Pancreas (tissue), 10 donors: ENCODE measurements at places on chromosomes 16 and 17. TPM values are rescaled to one million over a fixed set of nuclear protein-coding genes. Genes with fewer than 3 reads are reported as not detected.

Gene HS3ST4
- total RNA-seq, result not detected

Gene TOM1L2
- total RNA-seq, result 22.7 TPM

Gene ITPRIPL2
- 17.9 TPM for total RNA-seq

Gene MYH11
- total RNA-seq, result 4.1 TPM

Gene KCNJ18
- not detected for total RNA-seq

Gene ASGR1
- 0.47 TPM for total RNA-seq

Gene COQ7
- 10.1 TPM for total RNA-seq

Gene RSKR
- total RNA-seq, result 3.0 TPM

Gene CRYM
- total RNA-seq, result 0.22 TPM

Gene INPP5K
- total RNA-seq, result 16.4 TPM

Gene KCNJ2
- total RNA-seq, result 2.3 TPM

Gene RNF43
- 4.9 TPM for total RNA-seq

Gene TMEM238L
- total RNA-seq, result not detected

Gene ENKD1
- 48.4 TPM for total RNA-seq

Gene SLC16A11
- total RNA-seq, result 2.0 TPM

Gene SLC35G6
- not detected for total RNA-seq

Gene GPR142
- total RNA-seq, result 0.22 TPM

Gene SMIM5
- total RNA-seq, result 0.63 TPM

Gene ZSCAN10
- not detected for total RNA-seq

Gene TMIGD1
- not detected for total RNA-seq

Gene TAT
- total RNA-seq, result 0.20 TPM

Gene TK2
- 21.2 TPM for total RNA-seq

Gene DNASE1L2
- total RNA-seq, result 0.69 TPM
